Non-pigmented ciliary epithelial cell (primary cell): ENCODE measurements at places on chromosomes 3 and 15.

DNA sequence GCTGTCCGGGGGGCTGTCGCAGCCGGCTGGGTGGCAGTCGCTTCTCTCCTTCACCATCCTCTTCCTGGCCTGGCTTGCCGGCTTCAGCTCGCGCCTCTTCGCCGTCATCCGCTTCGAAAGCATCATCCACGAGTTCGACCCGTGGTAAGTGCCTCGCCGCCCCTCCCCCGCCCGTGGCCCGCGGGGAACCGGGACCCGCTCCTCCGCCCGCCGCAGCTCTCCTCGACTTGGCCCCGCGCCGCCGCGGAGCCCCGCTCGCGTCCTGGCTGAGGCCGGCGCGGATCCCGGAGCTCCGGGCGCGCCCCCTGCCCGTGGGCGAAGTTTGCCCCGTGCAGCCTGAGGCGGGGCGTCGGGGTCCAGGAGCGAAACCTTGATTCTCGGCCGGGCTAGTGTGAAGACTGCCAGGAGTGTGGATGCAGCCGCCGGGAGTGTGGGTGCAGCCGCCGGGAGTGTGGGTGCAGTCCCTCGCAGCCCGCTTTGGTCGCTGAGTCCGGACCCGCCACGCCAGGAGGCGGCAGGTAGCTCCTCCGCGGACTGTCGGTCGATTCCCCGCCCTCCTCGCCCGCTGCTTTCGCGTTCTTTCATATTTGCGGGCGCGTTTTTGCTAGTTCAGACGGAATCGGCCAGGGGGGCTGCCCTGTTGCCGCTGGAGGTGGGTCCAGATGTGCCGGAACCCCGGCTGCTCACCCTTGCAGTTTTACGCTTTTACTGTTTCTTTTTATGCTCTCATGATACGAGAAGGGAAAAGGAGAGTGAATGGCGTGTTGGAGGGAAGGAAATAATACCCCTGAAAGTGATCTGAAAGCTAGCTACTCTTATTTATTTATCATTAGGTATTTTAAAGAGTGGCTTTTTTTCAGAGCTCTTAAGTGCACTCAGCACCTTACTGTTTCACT lies 692 bp downstream of the STT3B start:
- no peak for DNase-seq

GRCh38 chr3:196159952-196160804 lies 51.0 kb downstream of the ZDHHC19 start:
- DNase-seq: peak; percentile 72

DNA sequence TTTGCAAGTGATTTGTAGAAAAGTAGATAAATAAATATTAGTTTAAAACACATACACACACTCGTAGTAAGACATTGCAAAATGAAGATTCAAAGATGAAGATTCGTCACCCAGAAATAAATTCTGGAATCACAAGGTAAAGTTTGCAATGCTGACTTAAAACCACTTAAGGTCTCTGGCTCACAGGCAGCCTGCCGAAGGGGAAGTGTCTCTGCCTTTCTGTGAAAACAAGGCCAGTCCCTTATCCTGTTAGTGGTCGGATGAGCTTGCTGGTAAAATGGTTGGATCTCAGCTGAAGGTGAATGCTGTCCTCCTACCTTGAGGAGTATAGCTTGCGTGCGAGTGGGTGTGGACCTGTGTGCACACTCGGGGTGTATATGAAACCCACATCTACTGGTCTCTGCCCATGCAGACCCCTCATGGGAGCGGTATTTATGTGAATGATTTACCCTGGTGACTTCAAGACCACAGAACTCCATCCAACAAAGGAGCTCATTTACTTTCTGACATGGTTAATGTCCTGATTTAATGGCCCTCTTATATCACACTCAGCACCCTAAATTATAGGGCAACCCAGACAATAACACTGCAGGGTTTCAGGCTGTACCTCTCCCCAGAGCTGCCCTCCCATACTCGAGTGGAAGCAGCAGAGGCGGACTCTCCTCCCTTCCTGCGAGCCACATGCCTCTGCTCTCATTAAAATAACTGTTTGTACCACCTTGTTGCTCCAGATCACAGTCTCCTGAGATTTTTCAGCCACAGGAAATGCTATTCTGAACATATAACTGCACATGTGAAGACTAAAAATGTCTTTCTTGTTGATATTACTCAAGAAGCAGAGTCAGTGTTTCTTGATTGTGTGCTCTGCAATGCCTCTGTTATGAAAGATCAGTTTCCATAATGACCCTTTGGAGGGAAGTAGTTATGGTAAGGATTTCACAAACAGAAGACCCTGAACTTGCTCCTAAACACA lies 45.9 kb upstream of the ALDH1A3 start:
- DNase-seq: no peak

DNA sequence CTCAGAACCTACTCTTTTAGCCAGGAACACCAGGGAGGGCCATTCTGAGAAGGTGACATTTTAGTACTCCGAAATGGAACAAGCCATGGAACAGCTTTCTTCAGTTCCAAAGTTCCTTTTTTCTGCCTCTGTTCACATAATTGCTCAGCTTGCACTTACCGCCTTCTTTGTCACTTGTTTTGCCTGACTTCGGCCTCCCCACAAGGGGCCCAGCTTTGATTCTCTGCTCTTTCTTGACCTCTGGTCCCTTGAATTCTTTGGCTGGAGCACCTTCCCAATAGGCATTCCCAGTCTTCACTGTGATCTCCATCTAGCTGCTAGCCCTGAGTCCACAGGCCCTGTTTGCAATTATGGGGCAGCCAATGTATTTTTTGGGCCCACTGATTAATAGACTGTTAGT lies 51.4 kb upstream of the SLC7A14 start:
- no peak for DNase-seq

- DNase-seq: no peak
Measured at GRCh38 chr3:30455840-30456239, 150.6 kb upstream of the TGFBR2 start.

- DNase-seq: no peak
Measured at GRCh38 chr3:171239757-171240503, 213.4 kb upstream of the SLC2A2 start.

- no peak for DNase-seq
Measured at GRCh38 chr15:60399931-60400330, 2.1 kb upstream of the ANXA2 start.

GRCh38 chr3:133988631-133989161 lies 41.0 kb downstream of the SLCO2A1 start:
- no peak for DNase-seq

DNA sequence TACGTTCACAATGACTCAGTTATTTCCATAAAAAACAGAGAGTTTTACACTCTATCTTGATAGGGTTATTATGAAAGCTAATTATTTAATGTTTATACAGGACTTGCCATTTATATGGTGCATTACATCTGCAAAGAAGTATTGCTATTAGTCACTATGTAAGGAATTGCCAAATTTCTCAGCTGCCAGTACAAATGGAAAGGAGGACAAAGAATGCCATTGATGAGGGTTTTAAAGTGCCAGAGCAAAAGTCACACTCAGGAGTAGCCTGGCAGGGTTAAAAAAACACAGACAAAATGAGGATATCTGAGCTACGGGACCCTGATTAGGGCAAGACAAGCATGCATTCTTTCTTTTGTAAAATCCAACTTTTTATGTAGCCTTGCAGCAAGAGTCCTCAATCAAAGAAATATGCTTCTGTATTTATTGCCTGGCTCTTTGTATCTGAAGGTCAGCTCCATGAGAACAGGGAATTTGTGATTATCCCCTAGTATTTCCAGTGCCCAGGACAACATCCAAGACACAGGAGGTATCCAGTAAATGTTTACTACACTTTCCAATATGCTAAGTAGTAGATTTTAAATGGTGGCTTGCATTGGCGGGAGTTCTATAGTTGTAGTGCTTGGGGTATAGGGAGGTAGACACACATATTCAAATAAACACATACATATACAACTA lies 1013.6 kb downstream of the ROBO1 start:
- DNase-seq: no peak

GRCh38 chr3:186566772-186567071 lies 417 bp downstream of the TBCCD1 start:
- no peak for DNase-seq

DNA sequence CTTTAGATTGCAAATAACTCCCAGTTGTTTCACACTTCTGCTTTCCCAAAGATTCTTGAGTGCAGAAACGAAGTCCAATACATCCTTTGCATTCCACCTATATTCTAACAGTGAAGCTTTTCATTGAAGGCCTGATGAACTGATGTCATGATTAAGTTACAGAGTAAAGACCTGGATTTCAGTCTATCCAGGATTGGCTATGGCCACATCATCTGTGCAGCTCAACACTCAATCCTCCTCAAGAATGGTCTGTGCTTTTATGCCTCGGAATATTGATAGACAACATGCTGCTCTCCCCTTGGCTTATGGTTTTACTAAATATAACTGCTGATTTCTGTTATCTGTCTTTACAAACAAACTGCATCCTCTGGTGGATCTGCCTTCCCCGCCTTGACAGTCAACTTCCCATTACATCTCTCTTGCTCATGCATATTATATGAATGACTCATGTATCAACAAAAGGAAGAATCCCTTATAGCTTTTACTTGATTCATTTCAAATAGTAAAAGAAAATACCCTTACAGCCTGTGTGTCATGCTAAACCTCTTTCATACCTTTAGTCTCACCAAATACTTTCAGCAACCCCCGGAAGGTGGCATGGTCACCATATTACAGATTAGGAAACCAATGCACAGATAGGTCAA lies 59.5 kb downstream of the SCN11A start:
- DNase-seq: peak; percentile 68

DNA sequence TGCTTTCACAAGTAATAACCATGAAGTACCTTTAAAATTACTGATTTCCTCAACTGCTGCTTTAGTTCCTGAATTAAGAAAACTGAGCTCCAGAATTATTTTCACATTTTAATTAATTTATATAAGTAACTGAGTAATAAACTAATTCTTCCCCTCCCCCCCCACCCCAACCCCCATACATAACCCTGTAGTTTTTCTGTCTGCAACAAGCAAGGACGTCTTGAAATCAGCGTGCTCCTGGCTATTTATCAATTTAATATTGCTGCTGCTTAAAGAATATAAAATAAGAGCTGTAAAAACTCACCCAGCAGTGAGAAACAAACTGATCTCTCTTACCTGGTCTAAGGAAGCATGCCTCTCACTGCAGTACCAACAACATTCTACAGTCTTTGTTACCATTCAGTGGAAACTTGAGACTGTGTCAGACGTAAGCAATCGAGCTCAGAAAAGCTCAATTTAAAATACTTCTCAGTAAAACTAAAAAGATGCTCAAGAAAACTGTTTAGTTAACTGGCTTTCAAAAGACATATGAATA lies 121.0 kb downstream of the TFDP2 start:
- DNase-seq: peak; percentile 57

- no peak for DNase-seq
Measured at GRCh38 chr3:116270056-116270455, 175.2 kb downstream of the LSAMP start.

DNA sequence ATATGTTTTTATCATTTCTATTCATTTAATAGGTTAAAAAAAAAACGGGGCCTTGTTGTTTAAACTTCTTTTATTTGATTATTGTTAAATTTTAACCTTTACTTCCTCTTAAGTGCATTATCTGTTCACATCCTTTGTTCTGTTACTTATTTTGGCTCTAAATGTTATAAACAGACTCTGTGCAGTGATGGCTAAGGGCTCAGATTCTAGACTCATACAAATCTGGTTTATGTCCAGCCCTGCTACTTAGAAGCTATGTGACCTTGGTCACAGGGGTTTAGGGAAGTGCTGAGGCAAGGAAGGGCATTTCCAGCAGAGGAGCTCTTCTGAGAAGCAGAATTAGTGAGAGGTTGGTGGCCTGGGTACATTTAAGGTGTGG lies 55.3 kb upstream of the VILL start:
- DNase-seq: no peak

DNA sequence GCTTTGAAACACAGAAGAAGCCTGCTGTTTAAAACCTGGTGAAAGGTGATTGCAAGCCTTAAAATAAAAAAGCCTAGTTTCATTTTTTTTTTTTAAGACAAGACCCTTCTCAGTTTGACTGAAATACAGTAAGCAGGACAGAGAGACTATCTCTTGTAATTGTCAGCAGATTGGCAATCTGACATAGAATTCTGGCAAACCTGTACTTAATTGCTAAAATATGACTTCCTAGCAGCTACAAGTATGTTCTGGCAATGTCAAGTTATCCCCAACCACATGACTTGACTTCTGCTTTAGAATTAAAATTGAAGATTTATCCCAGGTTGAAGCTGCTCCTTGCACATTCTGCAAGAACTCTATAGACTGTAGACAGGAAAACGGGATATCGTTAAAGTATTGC lies 232.8 kb upstream of the NR2F2 start:
- DNase-seq: no peak

DNA sequence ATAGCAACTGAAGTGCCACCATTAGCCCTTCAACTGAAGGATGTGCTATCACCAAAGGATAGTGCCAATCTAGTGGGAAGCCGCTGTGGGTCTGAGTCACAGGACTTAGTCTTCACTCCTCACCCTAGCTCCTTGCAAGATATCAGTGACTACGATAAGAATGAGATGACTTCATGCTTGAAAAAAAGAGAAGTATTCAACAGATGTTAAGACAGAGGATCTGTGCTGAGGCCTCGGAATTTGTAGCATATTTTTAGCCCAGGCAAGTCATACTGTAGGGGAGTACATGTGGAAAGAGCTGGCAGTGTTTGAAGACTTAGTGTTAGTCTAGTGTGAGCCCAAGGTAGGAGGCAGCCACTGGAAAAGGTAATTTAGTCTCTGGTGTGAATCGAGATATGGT lies 270.7 kb upstream of the LRTM1 start:
- peak; percentile 97 for DNase-seq

- no peak for DNase-seq
Measured at GRCh38 chr3:27714692-27715453, 7.2 kb downstream of the EOMES start.

GRCh38 chr3:61177450-61177849 lies 73.8 kb downstream of the FHIT start:
- DNase-seq: no peak

DNA sequence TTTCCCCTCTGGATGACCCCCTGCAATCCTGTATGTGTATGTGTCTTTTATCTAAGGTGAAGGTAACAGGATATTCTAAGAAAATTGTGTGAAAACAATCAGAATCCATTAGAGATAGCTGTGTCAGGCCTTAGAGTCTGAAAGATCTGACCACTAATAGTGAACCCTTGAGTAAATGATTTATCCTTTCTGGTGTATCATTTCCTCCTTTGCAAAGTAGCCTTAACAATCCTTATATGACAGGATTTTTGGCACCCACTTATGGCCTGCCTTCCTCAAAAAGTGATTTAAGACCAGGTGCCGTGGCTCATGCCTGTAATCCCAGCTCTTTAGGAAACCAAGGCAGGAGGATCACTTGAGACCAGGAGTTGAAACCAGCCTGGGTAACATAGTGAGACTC lies 110.2 kb downstream of the RBPMS2 start:
- no peak for DNase-seq

- no peak for DNase-seq
Measured at GRCh38 chr3:78690766-78691165, 1077.0 kb downstream of the ROBO1 start.

DNA sequence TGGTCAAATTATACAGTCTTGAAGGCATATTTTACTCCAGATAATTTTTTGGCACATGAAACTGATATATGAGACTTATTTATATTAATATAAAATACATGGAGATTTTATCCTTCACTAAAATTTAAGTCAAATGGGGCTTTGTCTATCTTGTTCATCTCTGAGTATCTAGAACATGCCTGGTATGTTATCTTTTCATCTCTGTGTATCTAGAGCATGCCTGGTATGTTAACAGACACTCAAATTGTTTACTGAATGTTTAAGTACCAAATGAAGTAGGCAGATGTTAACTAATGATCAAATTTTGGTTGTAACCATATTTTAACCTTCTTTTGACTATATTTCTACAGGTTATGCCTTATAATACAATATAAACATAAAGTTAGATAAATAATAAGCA lies 7.7 kb downstream of the GTF2A2 start:
- DNase-seq: no peak

- no peak for DNase-seq
Measured at GRCh38 chr15:51089699-51090453, 4.8 kb downstream of the TNFAIP8L3 start.
